ENCODE measurements at places on chromosomes 4 and X.

DNA sequence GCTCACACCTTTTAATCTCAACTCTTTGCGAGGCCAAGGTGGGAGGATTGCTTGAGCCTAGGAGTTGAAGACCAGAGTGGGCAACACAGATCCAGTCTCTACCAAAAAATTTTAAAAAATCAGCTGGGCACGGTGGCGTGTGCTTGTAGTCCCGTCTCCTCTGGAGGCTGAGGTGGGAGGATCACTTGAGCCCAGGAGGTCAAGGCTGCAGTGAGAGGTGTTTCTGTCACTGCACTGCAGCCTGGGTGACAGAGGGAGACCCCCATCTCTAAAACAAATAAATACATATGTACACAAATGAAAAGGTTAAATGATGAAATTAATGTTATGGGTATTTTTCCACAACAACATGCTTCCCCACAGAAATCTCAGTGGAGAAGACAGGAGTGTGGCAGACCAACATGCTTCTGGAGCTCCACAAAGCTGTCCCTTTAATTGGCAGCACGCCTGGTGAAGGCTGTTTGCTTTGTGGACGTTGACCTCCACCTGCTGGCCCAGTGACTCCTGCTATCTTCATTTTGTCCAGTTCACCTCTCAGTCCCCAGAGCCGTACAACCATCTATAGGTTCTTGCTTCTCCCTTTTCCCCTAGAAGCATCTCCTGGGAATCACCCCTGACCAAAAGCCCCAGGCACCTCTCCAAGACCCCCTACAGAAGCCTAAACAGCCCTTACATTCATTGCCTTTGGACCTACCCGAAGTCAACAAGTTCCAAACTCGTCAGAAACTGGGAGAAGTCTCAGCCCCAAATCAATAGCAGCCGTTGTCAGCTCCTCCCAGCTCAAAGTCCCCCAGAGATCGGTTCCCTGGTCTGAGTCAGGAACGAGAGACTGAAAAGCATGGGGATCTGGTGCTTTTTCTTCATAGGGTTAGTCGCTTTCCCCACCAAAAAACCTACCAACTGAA lies 36.4 kb upstream of the CD99 start:
- no peak for DNase-seq

GRCh38 chrX:57177070-57177469 lies 39.9 kb upstream of the SPIN2A start:
- DNase-seq, result no peak

- DNase-seq, result no peak
Observed at GRCh38 chrX:65928522-65928921, 111.4 kb downstream of the VSIG4 start.

GRCh38 chr4:155787113-155787710 lies 28.4 kb downstream of the GUCY1B1 start:
- peak; percentile 79 for DNase-seq

- DNase-seq, result no peak
Observed at GRCh38 chr4:6739920-6740319, 23.9 kb downstream of the BLOC1S4 start.

DNA sequence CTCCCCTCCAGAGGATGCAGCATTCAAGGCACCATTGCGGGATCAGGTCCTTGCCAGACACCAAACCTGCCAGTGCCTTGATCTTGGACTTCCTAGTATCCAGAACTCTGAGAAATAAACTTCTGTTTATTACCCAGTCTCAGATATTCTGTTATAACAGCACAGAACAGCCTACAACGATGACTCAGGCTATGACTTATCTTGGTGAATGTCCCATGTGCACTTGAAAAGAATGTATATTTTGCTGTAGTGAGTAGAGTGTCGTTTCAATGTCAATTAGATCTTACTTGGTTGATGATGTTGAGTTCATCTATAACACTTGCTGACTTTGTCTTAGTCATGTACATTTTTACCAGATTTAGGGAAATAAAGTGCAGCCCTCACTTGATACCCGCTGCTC lies 34.5 kb upstream of the PGRMC1 start:
- DNase-seq, result no peak

- DNase-seq, result no peak
Observed at GRCh38 chr4:3473181-3473950, 10.3 kb downstream of the DOK7 start.

- no peak for DNase-seq
Observed at GRCh38 chr4:183405303-183405702, 39.1 kb upstream of the CDKN2AIP start.

- no peak for DNase-seq
Observed at GRCh38 chr4:4762909-4763821, 96.3 kb upstream of the MSX1 start.

- no peak for DNase-seq
Observed at GRCh38 chr4:15543537-15544247, 74.0 kb downstream of the CC2D2A start.
